GM12891 (cell line): ENCODE measurements at places on chromosomes 5 and 9.

DNA sequence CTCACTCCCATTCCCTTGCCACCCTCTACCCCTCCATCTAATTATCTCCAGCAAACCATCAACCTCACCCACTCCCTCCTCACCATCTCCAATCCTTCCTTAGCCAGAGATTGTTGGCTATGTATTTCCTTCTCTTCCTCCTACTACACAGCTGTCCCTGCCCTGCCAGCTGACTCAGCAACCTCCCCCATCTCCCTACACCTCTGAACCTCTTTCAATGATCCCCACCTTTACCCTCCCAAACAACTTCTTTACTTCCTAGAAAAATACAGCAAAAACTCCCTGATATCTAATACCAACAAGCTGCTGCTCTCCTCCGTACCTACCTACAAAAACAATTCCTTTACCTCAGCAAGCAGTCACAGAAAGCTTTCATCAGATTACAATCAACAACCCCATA is 37.3 kb downstream of the SPTLC1 start:
- DNase-seq: no peak

GRCh38 chr9:7516376-7516775 is 283.2 kb downstream of the DMAC1 start:
- no peak for DNase-seq

DNA sequence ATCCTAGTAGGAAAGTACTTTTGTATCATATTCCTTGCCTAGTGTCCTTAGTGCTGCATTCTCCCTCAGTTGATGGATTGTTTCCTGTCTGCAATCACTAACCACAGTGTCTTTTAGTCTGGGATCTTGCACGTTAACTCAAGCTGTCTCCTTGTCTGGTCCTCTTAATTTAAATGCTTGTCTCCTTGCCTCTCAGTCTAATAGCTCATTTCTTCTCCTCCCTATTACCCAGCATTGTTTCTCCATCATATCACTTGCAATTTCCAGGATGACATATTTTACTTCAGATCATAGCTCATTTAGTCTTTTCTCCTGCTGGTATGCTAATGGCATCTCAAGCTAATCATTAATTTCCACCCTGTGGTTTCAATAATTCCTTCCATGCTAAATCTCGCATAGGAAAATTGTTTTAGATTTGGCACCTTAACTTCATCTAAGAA is 2052.0 kb upstream of the C9orf72 start:
- no peak for DNase-seq

GRCh38 chr9:35114113-35114839 is 1.4 kb downstream of the ATOSB start:
- DNase-seq: no peak

DNA sequence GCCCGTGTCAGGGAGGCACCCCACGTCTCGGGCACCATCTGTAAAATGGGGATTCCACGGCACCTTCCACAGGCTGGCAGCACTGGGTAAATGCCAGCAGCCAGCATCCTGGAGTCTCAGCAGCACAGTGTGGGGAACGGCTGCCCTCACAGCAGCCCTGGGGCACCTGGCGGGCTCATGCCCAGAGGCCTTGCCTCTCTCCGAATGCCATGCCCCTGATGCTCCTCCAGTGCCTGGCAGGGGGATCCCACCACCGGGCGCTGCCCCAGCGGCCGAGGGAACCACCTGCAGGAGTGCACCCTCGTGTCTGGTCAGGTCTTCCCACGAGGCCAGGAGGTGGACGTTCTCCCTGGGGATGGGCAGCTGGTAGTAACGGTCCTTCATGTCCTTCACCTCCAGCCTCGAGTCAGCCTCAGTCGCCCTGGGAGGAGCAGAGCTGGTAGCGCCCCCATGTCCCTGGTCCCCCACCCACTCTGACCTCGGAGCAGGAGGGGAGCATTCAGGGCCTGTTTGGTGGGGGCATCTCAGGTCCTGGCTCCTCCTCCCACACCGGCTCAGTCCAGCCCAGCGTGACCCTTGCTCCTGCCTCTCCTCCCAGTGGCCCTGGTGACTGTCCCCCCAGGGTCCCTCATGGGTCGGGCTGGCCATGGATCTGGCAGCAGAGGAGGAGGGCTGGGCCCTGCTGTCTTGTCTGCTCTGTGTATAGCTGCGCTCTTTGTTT is 49.9 kb upstream of the NRARP start:
- no peak for DNase-seq

DNA sequence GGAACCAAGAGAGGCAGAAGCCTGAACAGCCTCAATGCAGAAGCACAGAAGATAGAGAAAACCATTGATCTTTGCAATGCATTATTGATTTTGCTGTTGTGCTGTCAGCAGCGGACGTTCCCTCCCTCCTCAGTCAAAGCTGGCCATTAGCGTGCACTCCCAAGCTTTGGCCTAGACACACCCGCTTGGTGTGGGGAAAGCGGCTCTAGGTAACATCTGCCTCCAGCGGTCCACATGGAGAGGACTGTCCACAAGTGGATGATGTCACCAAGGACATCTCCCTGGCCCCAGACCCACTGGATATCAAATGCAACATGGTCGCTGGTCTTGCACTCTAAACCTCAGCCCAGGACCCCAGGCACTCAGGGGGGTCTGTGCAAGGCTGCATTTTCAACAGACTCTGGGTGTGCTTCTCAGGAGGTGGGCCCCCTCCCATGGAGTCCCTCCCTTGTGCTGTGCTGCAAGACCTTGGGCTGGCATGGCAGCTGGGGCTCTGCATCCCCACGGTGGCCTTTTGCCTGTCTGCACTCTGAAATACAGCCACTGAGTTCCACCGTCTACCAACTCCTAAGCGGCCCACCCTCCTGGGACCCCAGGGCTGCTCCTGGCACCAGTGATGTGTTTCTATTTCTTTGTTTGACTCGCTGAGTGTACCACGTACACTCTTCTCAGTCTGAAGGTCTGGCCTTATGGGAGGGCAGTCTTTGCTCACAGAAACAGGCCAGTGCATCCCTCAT is 1.9 kb downstream of the SEMA4D start:
- no peak for DNase-seq

DNA sequence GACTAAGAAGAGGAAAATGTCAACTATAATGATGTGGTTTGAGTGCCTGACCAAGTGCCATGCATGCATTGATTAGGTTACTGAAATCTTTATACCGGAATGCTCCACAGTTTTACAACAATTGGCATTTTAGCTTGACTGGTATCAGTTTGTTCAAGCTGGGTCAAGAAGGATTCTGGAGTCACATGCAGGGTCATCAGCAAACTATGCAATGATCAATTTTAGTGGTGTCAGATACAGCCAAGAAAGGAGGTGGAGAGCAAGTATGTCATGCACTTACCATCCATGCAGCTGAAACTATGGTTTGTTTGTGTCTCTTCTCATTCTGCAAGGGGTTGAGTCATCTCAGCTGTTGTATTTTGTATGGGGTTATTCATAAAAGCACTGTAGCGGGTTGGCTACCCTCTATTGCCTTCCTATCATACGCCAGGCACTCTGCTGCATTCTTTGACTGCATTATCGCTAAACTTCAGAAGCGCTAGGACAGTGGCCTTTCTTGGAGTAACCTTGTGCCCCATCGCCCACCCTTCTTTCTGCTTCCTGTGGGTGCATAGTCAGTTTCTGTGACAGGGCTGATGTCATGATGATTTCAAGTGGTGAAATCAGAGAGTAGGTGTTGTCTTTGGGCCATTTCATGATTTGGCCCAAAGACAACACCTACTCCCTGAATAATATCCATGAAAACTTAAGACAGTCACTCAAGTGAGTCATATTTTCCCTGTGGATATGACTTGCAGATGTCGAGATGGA is 145.4 kb downstream of the MTX3 start:
- no peak for DNase-seq

GRCh38 chr9:15469862-15470261 is 40.9 kb downstream of the PSIP1 start:
- DNase-seq: no peak

- no peak for DNase-seq
Measured at GRCh38 chr5:3311433-3311832, 284.2 kb upstream of the IRX1 start.

- no peak for DNase-seq
Measured at GRCh38 chr5:179275381-179275878, 69.8 kb downstream of the ADAMTS2 start.

DNA sequence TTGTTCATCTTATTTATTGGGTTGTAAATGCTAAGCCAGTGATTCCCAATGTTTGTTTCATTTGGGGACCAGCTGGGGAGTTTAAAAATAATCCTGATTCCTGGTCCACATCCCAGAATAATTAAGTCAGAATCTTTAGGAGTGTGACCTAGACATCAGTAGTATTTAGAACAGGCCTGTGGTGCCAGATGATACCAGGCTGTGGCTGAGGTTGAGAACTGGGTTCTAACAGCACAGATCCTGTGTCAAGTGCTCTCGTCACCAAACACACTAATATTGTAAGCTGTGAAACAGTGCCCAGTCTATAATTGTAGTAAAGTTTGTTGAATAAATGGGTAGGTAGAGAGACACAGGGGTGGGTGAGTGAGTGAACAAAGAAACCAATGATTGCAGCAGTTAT is 172.1 kb upstream of the PPP1R2B start:
- no peak for DNase-seq

- DNase-seq: no peak
Measured at GRCh38 chr9:110443866-110444220, 106.2 kb upstream of the TXNDC8 start.

- DNase-seq: peak; percentile 50
Measured at GRCh38 chr5:170338933-170339779, 41.6 kb upstream of the LCP2 start.

DNA sequence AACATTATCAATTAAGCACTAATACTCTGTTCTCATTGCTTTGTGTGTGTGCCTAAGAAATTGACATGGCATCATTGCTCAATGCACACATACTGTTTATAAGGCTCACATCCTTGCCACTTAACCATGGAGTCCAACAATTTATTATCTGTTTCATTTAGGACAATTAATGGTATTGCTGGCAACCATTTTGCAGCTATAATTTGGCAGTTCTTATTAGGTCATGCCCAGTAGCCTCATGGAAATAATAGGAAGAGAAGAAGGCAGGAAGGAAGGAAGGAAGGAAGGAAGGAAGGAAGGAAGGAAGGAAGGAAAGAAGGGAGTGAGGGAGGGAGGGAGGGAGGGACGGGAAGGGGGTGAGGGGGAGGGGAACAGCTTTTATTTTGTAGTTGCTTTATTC is 285.5 kb upstream of the SLC24A2 start:
- no peak for DNase-seq

DNA sequence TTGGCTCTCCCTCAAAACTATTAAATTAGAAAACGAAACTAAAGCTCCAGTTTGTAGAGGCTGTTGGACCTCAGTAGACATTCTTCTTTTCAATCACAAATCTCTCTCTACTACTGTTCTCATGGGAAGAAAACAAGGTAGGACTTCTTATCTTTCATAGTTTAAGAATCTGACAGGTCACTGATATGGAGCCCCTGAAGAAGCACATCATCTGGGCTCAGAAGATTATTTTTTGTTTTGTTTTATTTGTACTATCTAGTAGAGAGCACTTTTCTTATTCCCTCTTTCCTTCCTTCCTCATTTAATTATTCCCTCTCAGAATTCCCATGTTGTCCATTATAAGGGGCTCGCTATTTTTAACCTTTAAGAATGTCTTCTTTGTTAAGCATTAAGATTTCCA is 26.3 kb downstream of the STARD4 start:
- no peak for DNase-seq

DNA sequence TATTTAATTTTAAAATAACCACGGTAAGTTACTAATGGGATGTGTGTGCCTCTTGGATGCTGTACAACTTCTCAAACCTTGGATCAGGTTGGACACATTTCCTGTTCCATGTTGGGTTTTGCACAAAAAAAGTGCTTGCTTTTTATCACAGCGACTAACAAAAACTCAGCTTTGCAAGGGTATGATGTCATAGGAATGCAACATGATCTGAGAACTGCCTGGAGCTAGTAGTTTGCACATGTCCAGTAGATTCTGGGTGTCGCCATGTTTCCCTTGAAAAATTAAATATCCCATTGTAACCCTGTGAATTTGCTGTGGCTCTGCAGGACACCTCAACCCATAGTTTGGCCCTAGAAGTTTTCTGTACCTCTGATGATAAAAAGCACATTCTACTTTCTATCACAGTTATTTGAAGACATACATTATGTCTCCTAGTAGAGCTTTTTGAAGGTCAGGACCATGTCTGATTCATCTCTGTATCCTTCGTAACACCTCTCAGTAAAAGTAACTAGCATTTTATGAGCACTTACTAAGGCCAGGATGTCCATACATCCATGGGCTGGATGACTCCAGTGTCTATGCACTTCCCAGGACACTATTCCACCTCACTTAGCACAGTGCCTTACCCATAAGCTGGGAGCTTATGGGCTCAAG is 11.5 kb upstream of the FRMPD1 start:
- DNase-seq: no peak

- DNase-seq: no peak
Measured at GRCh38 chr5:4348919-4349318, 753.3 kb downstream of the IRX1 start.

- DNase-seq: no peak
Measured at GRCh38 chr9:107270082-107270481, 13.0 kb upstream of the RAD23B start.

- DNase-seq: no peak
Measured at GRCh38 chr5:41754857-41755256, 115.4 kb downstream of the OXCT1 start.

- DNase-seq: no peak
Measured at GRCh38 chr5:124744170-124744971, 2.1 kb downstream of the ZNF608 start.

DNA sequence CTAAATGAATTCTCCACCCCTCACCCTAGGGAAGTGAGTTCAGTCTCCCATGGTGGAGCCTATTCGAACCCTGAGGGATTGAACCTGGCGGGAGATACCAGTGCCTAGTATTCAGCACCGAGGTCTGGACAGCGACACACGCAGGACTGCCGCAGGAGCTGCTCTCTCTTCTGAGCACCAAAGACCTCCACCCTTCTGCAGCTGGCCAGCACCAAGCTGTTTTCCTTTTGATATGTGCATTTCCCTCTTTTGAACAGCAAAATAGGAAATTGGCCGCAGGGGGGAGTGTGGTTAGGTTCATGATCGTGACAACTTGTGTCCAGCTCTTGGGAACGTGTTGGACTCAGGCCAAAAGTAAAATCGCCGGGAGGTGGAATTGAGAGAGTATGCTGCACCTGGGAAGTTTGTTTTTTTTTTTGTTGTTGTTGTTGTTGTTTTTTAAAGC is 1.2 kb upstream of the PCSK1 start:
- no peak for DNase-seq

DNA sequence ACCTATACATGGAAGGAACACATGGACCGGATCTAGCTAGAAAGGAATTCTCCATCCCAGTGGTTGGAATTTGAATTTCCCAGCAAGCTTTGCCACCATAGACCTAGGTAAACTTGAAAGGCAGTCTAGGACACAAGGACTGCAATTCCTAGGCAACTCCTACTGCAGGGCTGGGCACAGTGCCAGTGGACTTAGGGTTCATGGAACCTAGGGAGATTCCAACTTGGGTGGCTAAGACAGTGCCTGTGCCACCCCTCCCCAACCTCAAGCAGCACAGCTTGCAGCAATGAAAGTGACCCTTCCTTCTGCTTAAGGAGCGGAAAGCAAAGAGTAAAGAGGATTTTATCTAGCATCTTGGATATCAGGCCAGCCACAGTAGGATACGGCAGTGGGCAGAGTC is 663.3 kb downstream of the ELAVL2 start:
- DNase-seq: no peak
